NCI-H2171 (cell line): ENCODE measurements at places on chromosomes 11 and 22.

DNA sequence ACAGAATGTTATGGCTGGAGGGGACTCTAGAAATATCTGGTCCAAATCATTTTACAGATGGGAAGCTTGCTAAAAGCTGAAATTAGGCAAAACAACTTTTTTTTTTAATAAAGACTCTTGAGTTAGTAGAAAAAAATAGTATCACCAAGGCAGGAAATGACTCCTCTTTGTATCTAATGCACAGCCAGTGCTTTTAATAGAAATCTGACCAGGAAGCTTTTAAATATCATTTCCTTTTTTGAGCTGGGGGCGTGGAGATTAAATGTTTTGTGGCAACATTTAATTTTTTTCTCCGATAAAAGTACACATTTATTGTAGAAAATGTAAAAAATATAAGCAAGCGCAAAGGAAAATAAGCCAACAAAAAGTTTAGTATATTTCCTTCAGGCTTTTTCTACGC is 22.5 kb downstream of the TRAF6 start:
- DNase-seq = no peak

DNA sequence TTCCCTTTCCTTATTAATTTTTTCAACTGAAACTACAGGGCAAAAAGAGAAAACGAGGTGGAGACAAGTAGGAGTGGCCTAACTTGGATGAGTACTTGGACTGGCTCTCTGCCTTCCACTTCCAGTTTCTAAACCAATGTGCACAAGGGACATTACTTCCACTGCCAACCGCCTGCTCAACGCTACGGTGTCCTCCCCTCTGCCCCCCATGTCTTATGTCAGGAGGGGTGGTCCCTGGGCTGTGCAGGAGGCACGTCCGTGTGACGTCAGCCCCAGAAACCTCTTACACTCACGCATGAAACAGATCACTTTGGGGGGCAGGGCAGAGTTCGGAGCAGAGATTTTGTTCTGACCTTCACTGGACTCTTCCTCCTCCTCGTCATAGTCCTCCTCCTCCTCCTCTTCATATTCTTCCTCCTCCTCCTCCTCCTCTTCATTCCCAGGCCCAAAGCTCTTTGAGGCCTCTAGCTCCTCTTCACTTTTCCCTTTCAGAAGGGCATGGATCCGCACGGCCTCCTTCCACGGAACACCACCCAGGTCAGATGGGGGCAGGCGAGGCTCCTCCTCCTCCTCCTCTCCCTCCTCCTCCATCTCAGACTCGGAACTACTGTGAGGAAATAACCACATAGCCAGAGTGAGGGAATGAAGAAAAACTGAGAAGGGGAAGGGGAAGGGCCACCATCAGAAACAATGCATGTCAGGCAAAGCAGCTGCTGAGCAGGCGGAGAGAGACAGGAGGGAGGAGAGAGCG is 57.4 kb upstream of the BID start:
- DNase-seq = no peak

- no peak for DNase-seq
These were observed 1.5 kb downstream of the LSP1 start for GRCh38 chr11:1854132-1854948.

- DNase-seq = no peak
These were observed 117.4 kb downstream of the SGSM3 start for GRCh38 chr22:40487663-40488249.

GRCh38 chr22:17871726-17872458 is 97.6 kb upstream of the BID start:
- DNase-seq = no peak

DNA sequence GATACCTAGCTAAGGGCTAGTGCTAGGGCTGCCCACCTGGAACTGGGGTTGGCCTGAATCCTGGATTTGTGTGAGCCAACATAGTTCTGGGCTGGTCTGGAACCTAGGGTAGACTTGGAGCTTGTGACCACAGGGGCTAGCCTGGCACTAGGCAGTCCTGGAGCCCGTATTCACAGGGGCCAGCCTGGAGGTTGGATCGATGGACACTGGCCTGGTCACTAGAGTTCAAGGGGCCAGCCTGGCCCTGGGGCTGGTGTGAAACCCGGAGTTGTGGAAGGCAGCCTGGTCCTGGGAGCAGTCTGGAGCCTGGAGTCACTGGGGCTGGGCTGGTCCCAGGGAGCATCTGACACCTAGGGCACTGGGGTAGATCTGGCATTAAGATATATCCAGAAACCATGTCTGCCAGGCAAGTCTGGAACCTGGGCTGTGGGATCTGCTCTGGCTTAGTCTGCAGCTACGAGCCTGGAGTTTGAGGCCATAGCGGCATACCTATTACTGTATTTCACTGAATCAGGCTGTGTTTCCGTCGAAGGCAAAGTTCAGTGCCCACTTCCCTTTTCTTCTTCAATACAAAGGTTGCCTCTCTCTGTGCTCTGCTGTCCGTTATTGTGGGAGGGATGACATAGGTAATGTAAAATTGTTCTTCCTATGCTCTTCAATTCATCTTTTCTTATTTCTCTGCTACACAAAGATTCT is 9.1 kb upstream of the GLYATL1B start:
- no peak for DNase-seq

DNA sequence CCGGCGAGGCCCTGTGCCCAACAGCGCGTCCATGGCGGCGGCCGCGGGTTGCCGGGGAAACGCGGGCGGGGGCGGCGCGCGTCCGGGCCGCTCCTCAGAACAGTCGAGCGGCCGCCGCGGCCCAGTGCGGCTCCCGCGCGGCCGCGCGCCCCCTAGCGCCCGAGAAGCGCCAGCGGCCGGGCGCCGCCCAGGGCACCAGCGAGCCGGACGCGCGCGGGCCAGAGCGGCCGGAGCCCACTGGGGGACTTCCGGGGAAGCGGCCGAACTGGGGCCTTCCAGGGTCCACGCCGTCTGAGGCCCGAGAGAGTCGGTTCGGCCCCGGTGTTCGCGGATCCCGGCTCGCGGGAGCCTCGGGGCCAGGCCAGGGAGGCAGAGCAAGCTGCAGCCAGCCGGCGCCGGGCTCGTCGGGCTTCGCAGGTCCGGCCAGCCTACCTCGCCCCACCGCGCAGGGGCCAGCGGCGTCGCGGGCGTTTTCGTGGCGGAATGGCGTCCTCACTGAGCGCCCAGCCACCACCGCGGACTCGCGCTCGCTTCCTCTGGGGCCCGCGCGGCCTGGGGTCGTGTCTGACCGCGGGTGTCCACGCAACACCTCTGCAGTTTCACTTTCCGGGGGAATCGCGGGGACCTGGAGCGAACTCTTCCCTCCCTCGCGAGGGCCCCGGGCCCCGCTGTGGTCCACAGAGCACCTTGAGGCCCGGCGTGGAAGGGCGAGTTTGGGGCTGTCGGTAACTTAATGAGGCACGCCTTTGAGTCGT is at the start of gene DENND6B:
Gene DENND6B (minus strand): TSS at position 57 of the 755 bp plus-strand sequence. CDS start 24 bp downstream, at position 33.
- peak; percentile 72 for DNase-seq

GRCh38 chr22:47657224-47657623 is 894.8 kb downstream of the TBC1D22A start:
- DNase-seq = no peak
